ENCODE measurements at places on chromosomes 6 and 20.

DNA sequence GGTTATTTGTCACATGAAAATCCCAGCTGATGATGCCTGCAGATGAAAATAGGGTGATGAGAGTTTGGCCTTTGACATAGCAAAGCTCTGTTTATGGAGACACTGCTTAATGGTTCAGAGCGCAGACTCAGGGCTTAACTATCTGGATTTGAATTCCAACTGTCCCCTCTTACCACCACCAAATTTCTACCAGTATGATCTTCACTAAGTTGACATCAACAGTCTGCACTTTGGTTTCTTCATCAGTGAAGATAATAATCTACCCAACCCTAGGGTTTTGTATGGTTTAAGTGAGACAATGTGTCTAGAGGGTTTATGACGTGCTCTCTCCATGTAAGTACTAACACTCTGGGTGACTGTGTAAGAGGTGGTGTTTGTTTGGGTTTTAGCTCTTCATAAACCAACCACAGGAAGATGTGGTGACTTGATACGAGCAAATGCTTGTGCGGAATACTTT is 151.4 kb upstream of the TNFAIP3 start:
- no peak for DNase-seq

DNA sequence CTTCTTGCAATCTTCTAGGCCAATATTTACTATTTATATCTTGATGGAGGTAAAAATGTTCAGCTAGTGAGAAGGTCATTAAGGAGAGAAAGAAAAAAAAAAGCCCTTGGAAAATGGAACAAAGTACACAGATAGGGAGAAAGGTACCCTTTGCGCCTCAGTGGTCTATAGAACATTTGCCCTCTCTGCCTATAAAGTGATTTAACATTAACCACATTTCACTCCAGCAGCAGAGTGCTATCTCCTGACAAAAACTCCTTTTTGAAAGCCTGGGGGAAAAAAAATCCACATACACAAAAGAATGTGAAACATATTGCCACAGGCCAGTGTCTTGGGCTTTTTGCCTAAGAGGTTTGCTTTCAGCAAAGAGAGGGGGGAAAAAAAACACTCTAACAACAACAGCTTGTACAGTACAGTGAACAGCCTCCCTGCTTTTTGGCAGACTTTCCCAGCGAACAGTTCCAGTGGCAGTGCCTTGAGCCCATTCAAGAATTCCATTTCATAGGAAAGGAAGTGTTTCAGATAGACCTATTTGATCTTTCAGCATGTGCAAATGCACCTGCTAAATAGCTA is 695 bp downstream of the ARHGAP18 start:
- DNase-seq: peak; percentile 84

DNA sequence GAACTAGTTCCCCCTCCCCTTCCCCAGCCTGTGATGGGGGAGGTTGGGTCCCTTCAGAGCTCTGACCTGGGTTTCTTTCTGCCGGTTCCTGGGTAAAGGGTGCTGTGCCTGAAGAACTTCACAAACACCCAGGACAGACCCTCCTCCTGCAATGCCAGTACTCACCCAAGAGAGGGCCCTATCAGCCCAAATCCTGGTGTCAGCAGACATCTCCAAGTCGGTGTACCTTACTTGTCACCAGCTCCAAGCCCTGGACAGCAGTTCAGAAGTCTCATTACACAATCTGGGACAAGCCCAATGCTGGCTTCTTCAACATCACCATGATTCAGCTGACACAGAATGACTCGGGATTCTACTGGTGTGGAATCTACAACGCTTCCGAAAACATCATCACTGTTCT is 467 bp downstream of the TREML4 start:
- no peak for DNase-seq

DNA sequence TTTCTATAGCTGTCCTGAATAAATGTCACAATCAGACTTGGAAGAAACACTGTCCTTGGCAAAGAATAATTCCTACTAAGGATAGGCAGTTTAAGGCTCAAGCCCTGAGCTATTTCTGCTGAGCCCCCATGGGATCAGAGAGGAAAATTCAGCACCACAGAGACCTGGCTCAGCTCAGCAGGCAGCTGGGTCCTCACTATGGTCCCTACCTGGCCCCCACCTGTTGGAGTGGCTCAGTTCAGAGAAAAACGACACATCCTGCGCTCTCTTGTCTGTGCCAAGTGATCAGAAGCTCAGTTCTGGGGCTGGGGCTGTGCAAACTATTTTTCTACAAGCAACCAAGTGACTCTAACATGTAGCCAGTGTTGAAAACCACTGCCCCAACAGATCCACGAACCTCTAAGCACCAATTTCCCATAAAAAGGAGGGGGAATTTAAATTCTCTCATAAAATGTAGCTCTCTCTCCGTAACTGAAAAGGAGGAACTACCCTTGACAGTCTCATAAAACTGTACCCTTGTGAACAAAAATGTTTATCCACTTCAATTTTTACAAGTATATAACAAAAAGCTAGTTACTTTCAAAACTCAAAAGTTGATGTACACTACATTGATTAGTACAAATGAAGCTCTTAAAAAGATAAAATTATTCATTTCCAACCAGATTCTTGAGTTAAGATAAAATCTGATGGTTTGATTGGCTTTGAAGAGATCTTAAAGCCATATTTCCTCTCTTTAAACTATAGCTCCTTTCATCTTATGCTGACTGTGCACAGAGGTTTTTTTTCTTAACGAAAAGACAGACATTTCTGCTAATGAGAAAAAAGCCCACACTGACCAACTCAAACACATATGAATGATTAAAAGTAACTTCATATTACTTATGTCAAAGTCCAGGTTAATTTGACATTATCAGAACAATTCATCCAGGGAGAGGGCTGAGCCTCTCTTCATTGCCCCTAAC is 52.0 kb downstream of the KIF13A start:
- DNase-seq: no peak

- DNase-seq: no peak
Observed at GRCh38 chr20:48476854-48477253, 350.9 kb downstream of the PREX1 start.

GRCh38 chr6:142885182-142885867 is 59.7 kb downstream of the HIVEP2 start:
- peak; percentile 97 for DNase-seq

DNA sequence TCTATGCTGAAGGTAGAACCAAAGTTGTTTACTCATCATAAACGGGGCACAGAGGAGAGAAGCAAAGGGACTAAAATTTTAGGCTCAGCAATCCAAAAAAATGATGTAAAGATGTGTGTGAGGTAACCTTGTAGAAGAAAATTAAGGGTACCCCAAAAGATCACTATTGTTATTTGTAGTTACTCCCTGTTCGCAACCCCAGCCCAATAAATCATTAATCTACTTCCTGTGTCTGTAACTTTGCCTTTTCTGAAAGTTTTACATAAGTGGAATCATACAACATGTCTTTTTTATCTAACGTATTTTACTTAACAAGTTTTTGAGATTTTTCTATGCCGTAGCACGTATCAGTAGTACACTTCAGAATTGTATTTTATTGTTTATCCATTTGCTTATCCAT is 1114.8 kb upstream of the GJE1 start:
- no peak for DNase-seq

- no peak for DNase-seq
Observed at GRCh38 chr6:162753775-162754174, 26.0 kb downstream of the PACRG start.

DNA sequence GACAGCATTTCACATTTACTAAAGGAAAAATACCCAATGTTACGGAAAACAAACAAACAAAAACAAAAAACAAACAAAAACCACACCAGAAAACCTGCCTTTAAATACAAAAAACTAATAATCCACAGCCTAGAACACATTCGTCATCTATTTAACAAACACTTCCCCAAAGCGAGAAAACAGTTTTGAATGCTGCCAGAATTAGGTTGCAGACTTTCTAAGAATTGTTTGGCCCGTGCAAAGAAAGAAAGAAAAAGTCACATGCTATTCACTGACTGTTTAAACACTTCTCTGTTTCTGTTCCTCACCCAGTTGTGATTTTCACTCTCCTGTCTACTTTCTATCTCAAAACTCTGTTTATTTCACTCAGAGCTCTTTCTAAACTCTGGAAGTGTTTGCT is 52.5 kb downstream of the BCAS1 start:
- no peak for DNase-seq

- no peak for DNase-seq
Observed at GRCh38 chr6:77318256-77318655, 145.0 kb downstream of the HTR1B start.

DNA sequence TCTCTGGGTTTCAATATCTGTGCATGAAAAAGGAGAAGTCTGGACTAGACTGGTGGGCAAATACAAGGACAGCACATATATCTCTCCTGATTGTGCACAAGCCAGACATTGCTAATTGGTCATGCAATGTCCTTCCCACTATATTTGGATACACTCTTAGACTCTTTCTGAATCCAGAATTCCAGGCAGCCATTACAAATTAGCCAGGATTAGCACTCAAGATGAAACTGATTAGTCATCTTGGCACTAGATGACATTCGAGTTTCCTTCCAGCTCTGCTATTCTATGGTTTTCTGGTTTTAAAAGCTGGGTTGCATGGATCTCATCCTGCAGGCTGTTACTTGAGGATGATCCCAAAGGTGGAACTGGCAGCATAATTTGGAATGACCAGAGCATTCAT is 73.2 kb downstream of the SCP2D1 start:
- peak; percentile 3 for DNase-seq

GRCh38 chr6:6870921-6871320 is 236.8 kb upstream of the RREB1 start:
- DNase-seq: no peak

- DNase-seq: peak; percentile 46
Observed at GRCh38 chr6:148934539-148934938, 187.7 kb downstream of the UST start.

DNA sequence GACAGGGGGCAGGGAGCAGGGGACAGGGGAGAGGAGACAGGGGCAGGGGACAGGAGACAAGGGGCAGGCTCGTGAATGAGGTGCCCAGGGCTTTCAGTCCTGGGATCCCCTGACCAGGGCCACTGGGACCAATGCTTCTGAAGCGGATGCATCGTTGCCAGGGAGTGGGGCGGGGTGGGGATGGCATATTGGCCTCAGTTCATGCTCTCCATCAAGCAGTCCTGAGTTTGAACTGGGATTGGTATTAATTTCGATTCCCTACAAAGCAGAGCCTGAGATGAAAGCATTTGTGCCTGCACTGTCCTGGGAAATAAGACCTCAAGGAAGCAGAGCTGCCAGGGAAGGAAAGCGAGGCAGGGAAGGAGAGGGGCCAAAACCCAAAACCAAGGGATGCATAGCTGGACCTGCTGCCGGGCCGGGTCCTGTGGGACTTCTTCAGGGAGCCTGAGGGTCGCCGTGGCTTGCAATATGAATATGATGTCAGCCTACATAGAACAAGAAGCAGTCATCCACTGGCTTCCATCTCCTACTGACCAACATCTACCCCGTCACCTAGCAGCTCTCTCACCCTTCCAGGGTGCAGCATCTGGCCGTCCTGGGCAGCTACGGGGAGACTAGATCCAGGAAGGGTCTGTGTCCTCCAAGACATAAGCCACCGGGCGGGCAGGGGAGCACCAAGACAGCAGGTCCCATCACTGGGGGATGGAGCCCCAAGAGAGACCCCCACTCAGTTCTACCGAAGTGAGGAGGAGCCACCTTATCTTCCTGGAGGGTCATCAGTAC is 233.3 kb downstream of the SYNDIG1 start:
- no peak for DNase-seq

GRCh38 chr20:15937179-15937578 is 636.1 kb downstream of the KIF16B start:
- no peak for DNase-seq

DNA sequence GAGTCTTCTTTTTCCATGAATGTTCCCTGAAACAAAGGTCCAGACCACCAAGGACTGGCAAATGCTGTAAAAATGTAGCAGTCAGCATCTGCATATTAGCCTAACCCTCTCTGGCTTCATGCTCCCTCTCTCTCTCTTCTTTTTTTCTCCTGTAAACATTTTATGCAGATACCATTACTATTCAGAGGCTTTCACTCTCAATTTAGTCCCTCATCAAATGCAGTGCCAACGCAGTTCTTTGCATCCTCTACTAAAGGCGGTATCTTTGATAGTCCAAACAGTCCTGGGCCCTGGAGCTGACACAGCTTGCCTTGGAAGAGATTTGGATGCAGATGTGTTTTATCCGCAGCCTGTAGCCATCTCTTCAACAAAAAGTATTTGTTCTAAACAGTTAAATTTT is 167.1 kb upstream of the MMS22L start:
- DNase-seq: no peak

- DNase-seq: no peak
Observed at GRCh38 chr6:1437553-1438406, 48.4 kb downstream of the FOXF2 start.

- peak; percentile 96 for DNase-seq
Observed at GRCh38 chr6:52670502-52671409, at the start of gene TMEM14A. Gene TMEM14A (plus strand): TSS chr6:52671113. CDS start chr6:52677103, 5,990 bp downstream.

DNA sequence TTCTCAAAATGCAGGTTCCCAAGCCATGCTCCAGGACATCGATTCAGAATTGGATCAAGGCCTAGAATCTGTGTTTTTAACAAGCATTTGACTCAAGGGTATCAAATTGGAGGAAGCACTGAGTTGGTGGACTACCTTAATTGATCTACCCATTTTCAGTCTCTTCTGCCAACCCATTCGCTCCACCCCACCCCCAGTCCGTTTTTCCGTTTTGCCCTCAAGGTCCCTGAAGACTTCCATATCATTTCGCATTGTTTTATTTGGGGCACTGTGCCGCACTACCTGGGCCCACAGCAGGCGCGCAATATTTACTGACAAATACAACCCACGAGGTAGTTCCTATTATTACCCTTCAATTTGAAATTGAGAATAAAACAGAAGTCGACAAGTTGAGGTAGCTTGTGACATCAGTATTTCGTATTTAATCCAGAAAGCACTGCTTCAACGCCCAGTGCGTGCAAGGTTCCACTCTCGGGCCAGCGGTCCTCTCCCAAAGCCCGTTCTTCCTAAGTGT is 557 bp upstream of the DHX35 start:
- DNase-seq: no peak

DNA sequence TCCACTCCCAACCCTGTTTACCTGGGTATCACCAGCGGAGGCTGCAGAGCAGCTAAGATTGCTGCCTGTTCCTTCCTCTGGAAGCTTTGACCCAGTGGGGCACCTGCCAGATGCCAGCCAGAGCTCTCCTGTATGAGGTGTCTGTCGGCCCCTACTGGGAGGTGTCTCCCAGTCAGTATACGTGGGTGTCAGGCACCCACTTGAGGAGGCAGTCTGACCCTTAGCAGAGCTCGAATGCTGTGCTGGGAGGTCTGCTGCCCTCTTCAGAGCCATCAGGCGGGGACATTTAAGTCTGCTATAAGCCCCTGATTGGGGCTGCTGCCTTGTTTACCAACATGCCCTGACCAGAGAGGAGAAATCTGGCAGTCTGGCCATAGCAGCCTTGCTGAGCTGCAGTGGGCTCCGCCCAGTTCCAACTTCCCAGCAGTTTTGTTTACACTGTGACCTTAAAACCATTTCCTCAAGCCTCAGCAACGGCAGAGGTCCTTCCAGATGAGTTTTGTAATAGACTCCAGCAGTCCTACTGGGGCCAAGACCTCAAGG is 2.8 kb downstream of the RAET1E start:
- DNase-seq: no peak

- DNase-seq: no peak
Observed at GRCh38 chr6:72733045-72733444, 111.2 kb downstream of the KCNQ5 start.

GRCh38 chr6:29824144-29824543 is 3.5 kb upstream of the HLA-G start:
- no peak for DNase-seq
